ENCODE measurements at places on chromosomes 13 and 19.

- DNase-seq = no peak
Observed at GRCh38 chr19:13583114-13583513, 76.8 kb upstream of the CACNA1A start.

DNA sequence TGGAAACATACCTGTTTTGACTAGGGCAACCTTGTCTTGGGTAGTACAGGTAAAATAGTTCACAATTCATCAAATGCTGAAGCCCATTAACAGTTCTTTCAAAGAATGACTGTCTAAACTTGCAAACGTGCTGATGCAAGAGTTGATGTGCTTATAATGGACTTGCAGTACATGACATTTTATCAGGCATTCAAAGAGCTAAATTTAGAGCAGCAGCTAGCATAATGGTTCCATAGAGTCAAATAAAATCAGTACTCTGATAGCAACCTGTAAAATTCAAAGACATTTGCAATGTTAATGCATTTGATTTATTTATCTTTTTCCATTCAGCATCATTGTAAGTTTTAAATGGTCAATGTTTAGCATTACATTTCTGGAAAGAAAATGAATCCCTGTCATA lies 979.7 kb upstream of the SLC10A2 start:
- DNase-seq = no peak

DNA sequence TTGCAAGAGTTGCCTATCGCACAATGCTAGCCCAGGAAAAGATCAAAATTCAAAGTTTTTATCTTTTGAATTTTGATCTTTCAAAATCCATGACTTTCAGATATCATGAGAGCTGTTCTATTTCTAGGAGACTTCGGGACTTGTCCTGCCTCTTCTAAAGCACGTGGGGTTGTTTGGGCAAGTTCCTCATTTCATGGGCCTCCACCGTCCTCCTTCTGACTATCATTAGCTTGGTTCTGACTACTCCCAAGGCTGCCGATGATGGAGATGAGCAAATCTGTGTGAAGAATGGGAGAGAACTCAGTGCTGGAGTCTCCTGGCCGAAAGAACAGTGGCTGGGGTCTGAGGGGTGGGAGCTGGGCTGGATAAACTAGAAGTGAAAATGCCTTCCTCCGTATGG lies 86.5 kb downstream of the COL4A1 start:
- DNase-seq = no peak

- no peak for DNase-seq
Observed at GRCh38 chr13:42816538-42816937, 35.2 kb downstream of the FAM216B start.

- no peak for DNase-seq
Observed at GRCh38 chr13:50914848-50915247, 5.3 kb downstream of the RNASEH2B start.

GRCh38 chr13:58946274-58946673 lies 1217.5 kb downstream of the DIAPH3 start:
- DNase-seq = no peak

DNA sequence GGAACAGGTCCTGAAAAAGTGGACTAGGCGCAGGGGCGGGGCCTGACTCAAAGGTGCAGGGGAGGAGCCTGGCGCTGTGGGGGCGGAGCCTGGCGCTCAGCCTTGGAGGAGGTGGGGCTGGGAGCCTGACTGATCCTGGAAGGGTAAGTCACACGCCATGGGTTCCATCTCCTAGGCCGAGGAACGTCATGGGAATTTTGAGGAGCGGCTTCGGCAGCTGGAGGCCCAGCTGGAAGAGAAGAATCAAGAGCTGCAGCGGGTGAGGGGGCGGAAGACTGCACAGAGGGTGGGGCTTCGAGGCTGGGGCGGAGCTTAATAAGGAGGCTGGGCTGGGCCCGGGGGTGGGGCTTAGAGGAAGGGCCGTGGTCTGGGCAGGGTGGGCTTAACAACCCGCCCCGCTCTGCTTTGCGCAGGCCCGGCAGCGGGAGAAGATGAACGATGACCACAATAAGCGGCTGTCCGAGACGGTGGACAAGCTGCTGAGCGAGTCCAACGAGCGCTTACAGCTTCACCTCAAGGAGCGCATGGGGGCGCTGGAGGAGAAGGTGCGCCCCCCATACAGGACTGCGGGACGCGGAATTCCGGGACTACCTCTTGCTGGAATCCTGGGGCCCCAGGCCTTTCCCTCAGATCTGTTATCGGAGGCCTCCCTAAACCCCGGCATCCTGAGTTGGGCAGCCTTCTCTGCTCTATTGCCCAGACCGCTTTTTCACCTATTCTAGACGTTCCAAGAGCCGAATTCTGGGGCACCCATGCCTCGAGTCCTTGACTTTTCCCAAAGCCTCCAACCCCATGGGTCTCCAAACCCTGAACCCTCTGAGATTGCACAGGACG lies 14.5 kb downstream of the PPFIA3 start:
- DNase-seq = no peak
